ENCODE measurements at places on chromosomes 11 and 22.

- DNase-seq = peak; percentile 27
These were observed 590.0 kb downstream of the METTL15 start for GRCh38 chr11:28697920-28698827.

DNA sequence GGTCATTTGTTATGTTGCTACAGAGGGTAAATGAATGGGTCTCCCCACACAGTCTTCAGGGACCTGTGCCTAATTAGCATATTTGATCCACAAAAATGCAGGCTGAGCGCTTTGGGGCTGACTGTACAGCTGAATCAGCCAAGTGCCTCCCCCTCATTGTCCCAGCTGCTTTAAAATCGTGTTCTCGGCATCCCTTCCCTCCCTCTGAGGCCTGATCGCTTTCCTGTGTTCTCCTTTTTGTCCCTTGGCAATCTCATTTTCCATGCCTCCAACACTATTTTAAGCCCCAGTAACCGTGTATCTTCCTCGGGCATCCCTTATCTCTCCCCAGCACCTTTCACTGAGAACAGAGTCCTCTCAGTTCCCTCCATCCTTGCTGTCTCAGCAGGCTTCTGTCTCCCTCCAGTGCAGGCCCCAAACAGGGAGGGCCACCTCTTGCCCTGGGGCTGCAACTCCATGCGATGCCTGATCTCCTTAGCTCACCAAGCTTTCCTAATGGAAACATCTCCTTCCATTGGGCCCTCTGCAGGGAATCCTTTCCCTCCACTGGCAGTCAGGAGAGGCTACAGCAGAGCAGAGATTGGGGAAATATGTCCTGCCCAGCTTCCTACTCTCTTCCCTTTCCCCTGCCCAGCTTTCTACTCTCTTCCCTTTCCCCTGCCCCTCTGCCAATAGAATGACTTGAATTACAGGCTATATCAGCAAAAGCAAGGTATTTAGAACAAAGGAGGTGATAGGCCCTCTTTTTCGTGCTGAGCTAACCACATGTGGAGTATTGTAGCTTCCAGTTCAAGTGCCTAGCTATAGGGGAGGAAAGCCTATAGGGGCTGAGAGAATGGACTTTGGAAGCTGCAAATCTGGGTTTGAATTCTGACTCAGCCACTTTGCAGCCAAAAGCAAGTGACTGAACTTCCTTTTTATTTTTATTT lies 13.8 kb downstream of the UQCR10 start:
- DNase-seq = peak; percentile 73

GRCh38 chr11:72061739-72062396 lies 18.5 kb downstream of the NUMA1 start:
- no peak for DNase-seq

DNA sequence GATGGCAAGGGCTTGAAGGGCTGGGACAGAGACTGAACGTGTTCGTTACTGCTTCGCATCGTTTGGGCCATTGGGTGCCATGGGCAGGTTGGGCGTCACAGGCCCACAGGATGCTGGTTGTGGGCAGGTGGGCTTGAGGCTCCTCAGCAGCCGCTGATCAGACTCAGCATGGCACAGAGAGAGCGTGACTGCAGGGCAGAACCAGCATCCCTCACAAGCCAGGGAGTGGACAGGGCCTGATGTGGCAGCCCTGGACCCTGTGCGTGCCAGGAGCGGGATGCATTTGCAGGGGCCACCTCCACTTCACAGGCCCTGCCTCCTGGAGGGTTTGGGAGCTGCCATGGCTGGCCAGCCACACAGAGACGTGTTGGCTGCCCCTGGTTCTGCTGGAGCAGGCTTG lies 1228.3 kb downstream of the BRD1 start:
- DNase-seq = no peak
